GM12891 (cell line): ENCODE measurements at places on chromosomes 1 and 21.

DNA sequence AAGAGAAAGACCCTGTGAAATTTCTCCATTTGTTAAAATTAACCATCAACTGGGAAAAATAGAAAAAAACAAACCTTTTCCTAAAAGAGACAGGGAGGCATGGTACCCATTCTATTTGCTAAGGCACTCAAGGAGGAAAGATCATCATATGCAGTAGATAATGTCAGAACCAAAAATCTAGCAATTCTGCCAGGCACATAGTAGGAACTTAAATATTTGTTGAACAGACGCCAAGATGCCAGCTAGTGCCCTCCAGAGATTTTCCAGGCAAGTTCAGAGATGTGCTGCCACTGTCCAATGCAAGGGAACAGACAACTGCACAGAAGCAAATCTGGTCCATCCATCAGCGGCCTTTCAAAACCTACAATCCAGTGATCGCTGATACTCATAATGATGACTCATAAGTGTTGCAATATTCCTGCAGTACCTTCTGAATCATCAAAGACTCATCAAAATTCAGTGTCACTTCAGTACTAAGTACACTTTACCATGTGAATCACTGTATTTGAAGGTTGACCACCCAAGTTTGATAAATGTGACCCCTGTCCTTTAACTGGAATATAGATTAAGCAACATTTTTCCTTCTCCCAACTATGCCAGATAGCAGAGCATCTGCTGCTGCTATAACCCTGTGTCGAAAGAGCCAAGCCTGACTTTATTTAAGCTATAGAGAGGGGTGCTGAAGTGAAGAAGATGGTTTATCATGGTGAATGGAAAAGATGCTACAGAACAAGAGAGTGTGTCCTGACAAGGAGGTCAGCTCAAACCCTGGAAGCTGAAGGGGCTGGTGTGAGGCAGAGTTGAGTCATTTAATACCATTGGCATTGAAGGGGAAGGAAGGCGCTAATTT, 99.1 kb downstream of the MT1HL1 start:
- no peak for DNase-seq

DNA sequence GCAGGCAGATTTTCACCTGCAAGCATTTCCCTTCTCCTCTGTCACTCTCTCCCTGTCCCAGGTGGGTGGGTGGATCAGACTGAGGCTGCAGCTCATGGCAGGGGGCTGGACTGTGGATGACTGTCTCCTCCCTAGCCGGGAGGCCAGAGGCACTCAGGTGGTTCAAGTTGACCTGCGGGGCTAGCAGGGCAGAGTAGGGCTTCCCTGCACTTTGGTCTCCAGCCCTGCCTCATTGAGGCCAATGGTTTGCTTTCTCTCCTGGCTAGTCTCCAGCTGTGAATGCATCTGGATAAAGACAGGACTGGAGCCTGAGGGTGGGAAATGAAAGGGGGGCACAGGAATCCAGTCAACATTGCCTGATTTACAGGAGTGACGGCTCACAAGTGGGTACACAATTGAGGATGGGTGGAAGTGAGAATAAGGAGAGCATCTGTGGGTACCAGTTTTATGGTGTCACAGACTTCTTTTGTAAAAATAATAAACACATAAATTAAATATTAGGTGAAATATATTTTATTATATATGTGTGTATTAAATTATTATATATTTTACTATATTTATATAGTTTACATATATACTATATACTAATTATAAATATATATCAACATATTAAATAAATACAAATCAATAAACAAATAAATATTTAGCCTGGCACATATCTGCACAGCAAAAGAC, 25.6 kb downstream of the RUNX1 start:
- DNase-seq, result no peak

- peak; percentile 19 for DNase-seq
These were observed 1262.8 kb upstream of the PRMT6 start for GRCh38 chr1:105793536-105794146.

DNA sequence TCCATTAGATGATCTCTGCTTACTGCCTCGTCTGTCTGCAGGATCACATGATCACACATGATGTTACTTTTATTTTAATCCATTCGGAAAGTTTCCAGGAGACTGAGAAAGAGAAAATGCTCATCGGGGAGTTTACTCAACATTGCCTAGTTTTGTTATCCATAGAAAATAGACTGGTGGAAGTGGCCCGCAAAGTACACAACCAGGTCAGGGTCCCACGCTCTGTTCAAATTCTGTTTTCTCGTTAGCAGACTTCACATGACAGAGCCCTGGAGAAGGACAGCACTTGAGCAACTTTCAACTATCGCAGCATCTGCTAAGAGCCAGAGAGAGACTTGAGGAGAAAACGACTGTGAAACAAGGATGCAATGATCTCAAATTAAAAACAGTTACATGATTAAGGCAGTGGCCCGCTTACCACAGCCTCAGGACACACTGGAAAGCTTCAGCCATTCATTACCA, 44.2 kb downstream of the ADAMTS1 start:
- DNase-seq, result no peak

- DNase-seq, result no peak
These were observed 9.0 kb downstream of the PRDX1 start for GRCh38 chr1:45512641-45513054.

DNA sequence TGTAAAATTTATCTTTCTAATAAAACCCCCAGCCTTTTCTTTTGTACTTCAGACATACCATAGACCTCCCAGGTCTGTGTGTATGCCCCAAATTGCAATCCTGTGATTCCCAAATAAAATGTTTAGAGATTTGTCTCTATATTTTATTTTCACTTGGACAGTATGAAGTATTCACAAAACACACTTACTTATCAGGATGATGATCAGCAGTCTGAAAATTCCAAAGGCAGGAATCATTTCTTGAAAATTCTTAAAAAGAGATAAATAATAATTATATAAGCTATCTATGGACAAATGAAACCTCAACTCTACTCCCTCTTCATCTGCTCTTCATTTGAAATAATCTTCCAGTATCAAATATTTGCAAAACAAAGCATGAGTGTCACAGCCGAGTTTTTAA, 11.6 kb upstream of the GJA9 start:
- no peak for DNase-seq

GRCh38 chr1:237684236-237684635, 206.5 kb downstream of the ZP4 start:
- no peak for DNase-seq

DNA sequence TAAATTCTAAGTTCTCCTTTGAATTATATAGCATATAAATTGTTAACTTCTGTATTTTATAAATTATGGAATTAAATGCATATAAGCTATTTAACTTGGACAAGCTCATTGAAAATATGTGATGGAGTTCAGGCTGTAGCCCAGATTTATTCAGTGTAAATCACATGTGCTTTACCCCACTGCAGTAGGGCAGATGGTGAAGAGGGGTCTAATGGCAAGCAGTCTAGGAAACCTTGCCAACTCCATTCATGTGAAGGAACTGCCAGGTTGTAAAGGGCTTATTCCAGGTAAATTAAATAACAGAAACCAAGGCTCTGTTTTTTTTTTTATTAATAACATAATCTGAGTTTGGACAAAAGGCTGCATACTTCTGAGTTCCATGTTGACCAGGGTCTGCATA, 243.2 kb downstream of the NCAM2 start:
- no peak for DNase-seq

DNA sequence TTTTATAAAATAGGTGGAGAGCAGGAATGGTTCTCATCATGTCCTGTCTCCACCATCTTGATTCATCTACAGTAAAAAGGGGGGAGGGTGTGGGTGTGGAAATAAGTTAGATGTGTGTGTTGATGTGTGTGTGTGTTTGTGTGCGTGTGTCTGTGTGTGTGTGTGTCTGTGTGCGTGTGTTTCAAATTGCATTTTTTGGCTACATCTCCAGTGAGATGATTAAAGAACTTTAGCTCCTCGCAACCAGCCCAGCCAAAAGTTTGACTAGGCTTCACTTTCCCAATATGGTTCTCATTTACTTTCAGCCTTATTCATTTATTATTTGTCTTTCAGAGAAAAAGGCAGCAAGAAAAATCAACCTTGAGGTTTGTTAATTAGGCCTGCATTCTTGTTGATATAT, 14.7 kb upstream of the HAO2 start:
- no peak for DNase-seq

GRCh38 chr1:48823168-48823567, 46.5 kb upstream of the BEND5 start:
- DNase-seq, result no peak

DNA sequence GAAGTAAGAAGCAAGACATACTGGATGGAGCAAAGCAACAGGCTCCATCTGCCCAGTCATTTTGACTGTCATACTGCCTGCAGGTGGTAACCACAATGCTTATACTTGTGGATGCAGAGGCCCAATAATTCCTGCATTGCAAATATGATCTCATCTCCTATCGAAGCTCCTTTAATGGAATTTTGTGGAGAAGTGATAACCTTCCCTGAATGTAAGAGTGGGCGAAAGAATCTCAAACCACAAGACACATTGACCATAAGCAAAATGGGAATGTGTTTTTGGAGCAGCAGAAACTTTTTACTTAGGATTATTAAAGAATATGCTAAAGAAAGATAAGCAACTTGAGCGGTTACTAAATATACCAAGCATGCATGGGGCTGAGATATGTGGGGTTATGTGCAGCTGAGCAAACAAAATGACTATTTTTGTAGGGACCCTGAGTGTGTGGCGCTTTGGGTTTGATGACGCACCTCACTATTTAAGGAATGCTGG, 77.4 kb upstream of the BACH1 start:
- no peak for DNase-seq

DNA sequence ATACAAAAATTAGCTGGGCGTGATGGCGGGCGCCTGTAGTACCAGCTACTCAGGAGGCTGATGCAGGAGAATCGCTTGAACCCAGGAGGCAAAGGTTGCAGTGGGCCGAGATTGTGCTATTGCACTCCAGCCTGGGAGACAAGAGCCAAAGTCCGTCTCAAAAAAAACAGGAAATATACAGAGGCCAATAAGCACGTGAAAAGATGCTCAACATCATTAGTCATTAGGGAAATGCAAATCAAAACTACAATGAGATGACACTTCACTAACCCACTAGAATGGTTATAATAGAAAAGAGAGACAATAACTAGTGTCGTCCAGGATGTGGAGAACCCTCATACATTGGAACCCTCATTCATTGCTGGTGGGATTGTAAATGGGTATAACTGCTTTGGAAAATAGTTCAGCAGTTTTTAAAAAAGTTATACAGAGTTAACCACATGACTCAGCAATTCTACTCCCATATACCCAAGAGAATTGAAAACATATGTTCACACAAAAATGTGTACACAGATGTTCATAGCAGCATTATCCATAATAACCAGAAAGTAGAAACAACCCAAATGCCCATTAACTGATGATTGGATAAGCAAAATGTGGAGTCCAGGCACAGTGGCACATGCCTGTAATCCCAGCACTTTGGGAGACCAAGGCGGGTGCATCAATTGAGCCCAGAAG, 6.4 kb upstream of the E2F2 start:
- no peak for DNase-seq

- no peak for DNase-seq
These were observed 51.8 kb upstream of the A3GALT2 start for GRCh38 chr1:33372677-33373076.

DNA sequence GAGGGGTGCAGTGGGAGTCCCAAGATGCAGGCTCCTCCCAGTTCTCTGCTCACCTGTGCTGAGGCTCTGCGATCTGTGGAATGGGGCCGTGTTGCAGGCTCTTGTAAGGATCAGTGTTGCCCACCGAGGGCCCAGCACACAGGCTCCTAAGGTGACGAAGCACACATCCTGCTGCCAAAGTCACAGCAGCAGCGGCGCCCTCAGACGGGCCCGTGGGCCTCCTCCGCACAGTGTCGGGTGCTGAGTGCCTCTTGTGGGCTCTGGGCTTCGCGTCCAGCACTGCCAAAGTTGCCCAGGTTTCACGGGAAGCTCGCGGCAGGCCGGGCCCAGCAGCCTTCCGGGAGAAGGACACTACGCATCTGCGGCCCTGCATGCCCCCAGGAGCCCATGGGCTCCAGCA, 72.1 kb upstream of the ABCG1 start:
- DNase-seq, result no peak

DNA sequence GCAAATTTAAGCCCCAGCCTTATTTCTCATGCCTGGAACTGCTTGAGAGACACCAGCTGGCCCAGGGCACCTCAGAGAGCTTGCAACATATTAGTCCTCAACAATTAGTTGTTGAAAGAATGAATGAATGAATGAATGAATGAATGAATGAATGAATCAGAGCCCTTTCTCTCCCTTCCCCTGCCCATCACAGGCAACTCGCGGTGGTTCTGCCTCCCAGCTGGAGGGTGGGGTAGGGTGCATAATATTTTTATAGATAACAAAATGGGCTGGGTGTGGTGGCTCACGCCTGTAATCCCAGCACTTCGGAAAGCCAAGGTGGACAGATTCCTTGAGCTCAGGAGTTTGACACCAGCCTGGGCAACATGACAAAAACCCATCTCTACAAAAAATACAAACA, 110.1 kb downstream of the CCDC185 start:
- no peak for DNase-seq

- DNase-seq, result peak; percentile 7
These were observed 484.3 kb downstream of the LMO4 start for GRCh38 chr1:87812871-87813577.

GRCh38 chr1:190688096-190688495, 210.4 kb upstream of the BRINP3 start:
- DNase-seq, result no peak

GRCh38 chr1:103218369-103218768, 110.0 kb upstream of the COL11A1 start:
- DNase-seq, result no peak

DNA sequence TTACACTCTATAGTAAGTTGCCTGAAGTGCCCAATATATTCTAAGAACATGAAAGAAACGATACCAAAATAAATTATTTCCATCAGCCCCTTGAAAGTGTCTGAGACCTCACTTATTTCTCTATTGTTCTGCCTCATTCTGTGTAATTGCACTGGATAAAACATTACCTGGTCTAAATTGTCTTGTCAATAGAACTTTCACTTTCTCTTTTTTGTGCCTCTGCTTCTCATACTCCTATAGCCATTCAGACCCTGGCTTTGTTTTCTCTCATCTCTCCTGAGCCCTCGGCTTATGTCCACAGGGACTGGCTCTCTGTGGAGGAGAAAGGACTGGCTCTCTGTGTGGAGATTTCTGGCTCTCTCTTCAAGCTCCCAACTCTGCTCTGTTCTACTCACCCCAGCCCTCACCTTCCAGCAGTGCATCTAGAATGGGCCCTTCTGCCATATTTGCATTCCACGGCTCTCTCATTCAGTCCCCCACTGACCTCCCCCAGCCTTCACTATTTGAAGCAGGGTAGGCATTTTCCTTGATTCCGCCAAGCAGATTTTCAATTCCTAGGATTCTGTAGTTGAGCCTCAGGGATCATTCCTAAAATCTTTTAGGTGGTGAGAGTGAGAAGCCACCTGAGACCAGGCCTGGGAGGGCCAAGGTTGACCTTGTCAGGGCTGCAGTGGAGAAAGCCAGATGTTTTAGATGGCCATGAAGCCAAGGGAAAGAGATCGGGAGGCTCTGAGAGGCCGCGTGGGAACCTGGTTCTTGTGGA, 15.9 kb upstream of the GALNT2 start:
- DNase-seq, result no peak
